ENCODE measurements at places on chromosomes 7 and 10.

DNA sequence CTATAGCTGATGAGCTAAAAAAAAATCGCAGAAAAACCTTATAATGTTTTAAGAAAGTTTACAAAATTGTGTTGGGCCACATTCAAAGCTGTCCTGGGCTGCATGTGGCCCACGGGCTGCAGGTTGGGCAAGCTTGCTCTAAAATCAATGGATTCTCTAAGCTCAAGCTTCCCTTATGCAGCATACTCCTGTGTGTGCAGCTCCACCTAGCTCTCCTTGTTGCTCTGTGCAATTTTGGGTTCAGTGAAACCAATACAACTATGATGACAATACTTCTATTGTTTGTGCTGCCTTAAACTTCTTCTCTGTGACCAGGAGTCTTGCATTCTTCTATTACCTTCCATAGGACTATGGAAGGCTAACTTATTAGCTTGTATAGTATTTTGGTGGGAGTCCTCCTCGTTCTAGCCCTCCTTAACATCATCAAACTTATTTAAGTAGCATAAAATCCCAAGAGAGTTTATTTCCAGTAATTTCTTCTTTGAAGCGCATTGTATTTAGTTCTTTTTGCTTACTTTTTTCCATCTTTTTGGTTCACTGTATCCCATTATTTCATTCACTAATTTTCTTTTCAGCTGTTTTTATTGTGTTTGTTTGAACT lies 170.9 kb upstream of the SMIM30 start:
- DNase-seq: no peak

GRCh38 chr7:84524714-84525694 lies 330.4 kb upstream of the SEMA3A start:
- DNase-seq: no peak

DNA sequence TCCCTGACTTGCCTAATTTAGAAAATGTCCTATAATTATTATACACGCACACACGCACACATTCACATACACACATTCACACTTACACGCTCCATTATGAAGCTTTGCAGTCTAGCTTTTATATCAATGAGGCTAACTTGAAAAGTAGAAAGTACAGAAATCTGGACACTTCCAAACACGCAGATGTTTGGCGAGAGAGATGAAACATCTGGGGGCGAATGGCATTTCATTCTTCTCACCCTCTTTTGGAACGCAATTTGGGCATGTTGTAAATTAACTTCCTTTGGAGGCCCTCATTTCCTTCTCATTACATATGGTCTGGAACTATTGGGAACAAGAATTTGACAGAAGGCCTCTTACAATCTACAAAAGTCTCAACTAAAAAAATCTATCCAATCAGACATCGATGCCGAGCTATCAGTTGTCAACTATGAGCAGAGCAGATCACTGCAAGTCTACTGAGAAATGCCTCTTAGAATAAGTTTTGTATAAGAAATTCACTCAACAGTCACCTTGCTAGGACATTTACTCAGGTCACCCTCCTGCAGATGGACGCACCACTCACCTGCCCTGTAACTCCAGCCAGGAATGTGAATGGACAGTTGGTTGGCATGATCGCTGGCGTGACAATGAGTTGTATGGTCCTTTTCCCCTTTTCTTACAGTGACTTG lies 115.2 kb upstream of the ADAM12 start:
- no peak for DNase-seq

- no peak for DNase-seq
Measured at GRCh38 chr10:103621783-103622125, 128.2 kb downstream of the NEURL1 start.

DNA sequence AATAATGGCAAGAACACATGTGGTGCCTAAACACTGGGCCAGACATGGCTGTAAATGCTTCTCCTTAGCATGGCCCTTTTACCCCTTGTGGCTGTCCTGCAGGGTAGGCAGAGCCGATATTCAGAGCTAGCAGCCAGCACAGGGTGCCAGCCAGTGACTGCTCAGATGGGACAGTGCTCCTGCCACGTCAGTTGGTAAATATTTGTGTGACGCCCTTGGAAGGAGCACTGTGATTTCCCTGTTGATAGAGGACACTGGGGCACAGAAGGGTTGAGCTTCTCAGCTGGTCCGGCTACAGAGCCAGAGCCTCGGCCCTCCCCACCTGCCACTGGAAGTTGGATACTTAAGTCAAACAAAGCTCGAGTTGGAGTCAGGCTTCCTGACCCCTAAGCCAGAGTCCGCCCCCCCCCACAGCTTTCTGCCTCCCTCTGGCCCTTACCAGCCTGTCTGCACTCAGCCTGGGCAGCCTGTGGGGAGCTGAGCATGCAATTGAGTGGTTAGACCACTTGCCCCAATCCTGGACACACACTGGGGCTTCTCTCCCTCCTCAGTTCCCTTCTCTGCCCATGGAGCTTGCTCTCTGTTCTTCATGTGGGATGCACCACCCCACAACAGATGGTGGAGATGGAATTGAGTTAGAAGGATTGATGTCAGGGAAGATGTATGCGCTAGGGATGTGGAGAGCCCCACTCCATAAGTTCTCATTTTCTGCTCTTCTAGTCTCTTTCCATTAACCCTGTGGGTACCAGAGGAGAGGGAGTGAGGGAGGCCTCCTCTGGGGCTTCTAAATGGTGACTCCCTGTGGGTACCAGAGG lies 350.8 kb downstream of the PLXNA4 start:
- DNase-seq: no peak

GRCh38 chr10:62755662-62756653 lies 48.6 kb upstream of the ADO start:
- DNase-seq: no peak

DNA sequence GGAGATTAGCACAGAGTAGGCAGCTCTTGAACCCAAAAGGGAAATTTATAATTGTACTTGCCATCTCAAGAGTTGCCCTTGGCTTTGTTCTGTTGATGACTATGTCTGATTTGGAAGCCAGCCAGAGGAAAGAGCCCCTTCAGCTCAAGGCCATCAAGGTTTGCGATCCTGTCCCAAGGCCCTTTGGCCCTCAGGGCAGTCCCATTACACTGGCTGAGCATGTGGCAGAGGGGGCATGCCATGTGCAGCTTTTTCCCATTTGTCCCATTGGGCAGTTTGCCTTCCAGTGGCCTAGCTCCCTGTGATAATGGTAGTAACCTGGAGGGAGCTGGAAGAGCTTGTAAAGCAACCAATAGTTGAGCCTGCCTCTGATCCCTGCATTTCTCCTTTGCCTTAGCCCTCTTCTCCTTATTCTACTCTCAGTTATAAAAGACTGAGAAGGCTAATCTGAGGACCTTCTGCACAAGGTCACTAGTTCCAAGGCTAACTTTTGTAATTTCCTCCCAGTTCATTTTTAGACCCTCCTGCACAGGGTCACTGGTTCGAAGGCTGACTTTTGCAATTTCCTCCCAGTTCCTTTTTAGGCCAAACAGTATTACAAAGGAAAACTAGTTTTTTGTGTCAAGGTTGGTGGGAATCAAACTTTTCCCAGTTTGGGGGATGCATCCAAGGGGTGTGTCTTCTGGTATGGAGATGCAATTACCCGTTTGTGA lies 31.0 kb upstream of the ARHGAP12 start:
- DNase-seq: no peak

DNA sequence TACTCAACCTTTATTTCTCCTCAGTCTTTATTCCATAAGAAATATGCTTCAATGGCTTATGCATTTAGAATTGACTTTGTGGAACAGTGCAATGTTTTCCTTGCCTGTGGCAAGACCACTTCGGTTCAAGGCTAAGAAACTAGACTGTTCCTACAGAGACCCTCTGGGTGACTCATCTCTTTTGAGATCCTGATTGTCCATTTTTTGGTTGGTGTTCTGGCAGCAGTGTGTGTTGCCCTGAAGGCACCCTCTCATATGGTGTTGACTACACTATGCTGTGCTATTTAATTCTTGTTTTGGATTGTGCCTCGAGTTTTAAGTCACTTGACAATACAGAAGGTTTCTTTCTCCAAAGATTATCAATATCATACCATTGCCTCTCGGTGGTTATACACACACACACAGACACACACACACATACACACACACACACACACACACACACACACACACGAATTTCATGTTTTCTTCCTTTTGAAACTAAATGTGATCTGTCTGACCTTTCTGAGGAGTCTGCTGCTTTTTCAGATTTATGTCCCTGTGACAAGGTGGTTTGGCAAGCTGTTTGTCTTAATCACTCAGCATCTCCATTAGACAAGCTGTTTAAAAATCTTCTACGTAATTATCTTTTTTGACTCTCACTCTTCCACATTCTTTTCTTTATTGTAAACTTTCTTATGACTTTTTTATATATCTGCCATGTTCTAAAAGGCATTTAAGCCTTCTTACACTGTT lies 187.2 kb downstream of the VTI1A start:
- no peak for DNase-seq

Measured in right renal cortex interstitium (tissue), 3 donors.